ENCODE measurements at places on chromosomes 2 and 18.

DNA sequence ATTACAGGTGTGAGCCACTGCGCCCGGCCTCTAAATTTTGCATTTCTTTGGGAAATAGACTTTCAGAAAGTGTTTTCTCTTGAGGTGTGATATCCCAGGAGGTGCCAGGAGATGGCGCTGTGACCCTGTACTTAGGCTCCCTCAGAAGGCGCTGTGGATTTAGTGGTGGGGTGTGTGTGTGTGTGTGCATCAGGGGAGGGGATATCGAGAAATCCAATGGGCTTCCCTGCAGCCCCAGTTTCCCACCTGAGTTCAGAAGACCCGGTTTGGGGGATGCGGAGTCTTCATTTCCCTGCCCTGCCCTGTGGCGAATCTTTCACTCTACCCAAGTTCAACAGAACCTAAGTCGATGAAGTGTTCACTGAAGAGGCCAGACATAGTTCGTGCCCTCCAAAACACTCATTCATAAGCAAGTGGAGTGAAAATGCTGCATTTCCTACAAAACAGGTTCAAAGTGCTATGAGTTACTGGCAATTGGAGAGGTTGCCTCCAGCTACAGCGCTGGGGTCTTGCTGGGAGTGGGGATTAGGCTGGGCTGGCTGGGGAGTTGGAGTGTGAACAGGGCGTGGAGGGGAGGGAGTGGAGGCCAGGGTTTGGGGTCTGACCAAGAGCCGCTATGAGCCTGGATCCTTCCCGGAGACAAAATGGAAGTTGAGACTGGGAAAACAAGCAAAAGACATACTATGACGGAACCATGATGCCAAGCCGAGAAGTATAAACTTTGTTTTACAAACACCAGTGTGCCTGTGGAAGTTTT is 6.5 kb upstream of the WNT6 start:
- peak; percentile 76 for DNase-seq

DNA sequence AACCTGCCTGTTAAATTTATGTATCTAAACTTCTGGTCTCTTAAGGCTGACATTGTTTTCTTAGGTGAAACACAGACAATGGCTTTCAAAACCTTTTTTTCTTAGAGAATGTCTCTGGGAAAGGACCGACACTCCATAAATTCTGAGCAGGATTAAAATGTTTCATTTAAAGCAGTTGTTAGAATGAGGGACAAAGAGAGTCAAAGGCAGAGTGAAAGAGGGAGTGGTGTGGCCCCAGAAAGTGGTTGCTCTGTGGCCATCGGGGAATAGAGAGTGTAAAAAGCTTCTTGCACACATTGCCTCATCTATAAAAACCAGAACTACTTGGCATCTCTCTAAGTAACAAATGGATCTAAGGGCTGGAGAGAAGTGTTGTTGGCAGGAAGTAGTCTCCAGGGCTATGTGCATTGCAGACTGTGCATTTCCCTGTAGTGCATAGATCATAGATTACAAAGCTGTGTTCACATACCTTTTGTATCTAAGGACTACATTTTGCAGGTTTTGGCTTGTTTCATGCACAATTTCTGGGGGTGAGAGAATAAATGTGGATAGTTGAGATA is 3.6 kb downstream of the RPRM start:
- DNase-seq = no peak

DNA sequence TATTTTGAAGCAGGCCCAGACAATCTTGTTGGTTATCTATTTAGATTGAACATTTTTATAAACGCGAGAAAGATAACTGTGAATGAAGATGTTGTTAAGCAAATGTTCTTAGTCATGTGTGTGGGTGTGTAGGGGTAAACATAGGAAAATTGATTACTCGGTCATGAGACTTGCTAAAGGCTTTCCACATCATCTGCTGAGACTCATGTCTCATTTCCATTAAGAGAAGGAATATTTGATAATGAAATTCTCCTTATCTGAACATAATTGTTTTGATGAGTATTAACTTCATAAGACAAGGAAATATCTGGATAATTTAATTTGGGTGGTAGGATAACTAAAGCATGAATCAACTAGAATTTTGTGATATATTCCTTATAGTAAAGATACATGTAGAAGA is 19.7 kb downstream of the CCDC102B start:
- no peak for DNase-seq

DNA sequence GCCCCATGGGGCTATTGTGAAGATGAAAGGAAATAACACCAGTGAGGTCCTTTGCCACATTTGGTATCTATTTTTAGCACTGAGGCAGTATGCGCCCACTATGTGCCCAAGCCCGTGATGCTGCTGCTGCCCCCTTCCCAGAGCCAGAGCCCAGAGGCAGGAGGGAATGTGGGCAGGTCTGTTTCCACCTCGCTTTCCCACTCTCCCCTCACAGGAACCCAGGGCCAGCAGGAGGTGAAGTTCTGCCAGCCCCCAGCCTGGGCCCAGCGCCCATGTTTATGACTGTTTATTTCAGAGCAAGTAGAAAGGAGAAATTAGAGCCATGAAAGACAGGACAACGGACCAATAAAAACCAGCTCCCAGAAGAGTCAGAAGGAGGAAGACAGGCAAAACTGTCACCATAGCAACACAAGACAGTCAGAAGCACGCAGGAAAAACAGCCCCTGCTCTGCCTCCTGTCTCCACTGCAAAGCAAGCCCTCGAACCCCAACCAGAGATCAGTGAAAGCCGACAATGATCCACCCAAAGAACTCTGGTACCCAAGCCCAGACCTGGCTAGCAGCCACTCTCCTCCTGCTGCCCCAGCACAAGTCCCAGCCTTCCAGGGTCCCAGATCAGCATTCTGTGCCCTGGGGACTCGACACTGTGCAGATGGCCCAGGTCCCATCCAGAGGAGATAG is 1.4 kb downstream of the CYRIA start:
- peak; percentile 36 for DNase-seq

DNA sequence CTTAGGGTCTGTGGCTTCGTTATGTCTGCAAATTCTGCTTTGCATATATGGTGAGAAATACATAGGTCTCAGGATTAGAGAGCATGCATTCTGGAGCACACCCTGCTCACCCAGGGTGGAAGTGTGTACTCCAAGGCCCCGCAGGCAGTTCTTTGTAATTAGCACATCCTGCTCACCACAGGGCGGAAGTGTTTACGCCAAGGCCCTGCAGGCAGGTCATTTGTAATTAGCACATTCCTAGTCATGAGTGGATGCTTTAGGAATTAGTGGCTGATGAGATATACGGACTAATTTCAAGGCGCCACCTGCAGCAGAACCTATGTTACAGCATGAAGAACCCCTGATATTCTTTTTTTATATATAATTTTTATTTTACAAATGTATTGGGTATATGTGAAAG is 4.2 kb downstream of the ALLC start:
- DNase-seq = no peak

DNA sequence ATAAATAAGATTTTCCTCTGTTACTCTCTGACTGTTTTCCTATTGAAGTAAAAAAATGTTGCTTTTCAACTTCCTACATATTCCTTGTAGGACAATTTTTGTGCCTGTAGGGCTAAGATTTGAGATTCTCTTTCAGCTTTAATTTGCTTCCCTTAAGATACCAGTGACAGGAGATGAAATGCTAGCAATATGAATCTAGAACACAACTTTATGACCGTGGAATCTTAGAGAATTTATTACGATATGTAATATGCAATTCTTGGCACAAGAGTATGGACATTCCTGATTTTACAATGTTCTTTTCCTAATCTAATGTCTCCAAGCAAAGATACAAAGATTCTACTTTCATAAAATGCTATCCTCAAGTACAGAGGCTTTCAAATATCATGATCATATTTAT is 180.9 kb downstream of the KCNE4 start:
- DNase-seq = no peak

DNA sequence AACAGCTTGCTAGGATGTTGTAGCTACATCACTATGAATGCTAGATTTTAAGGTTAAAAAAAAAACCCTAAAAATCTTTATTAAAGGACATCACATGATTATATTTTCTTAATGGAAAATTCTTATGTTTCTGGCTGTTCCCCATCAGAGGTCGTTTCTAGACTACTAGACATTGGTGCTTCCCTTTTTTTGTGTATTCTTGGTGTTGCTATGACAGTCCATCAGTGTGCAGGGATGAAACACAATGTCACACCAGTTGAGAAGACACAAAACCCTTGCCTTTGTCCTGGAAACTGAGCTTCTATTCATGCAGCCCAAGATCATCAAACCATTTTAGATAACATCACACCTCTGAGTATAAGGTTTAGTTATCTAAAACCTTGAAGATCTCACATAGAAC is 19.9 kb upstream of the TMEM131 start:
- no peak for DNase-seq

DNA sequence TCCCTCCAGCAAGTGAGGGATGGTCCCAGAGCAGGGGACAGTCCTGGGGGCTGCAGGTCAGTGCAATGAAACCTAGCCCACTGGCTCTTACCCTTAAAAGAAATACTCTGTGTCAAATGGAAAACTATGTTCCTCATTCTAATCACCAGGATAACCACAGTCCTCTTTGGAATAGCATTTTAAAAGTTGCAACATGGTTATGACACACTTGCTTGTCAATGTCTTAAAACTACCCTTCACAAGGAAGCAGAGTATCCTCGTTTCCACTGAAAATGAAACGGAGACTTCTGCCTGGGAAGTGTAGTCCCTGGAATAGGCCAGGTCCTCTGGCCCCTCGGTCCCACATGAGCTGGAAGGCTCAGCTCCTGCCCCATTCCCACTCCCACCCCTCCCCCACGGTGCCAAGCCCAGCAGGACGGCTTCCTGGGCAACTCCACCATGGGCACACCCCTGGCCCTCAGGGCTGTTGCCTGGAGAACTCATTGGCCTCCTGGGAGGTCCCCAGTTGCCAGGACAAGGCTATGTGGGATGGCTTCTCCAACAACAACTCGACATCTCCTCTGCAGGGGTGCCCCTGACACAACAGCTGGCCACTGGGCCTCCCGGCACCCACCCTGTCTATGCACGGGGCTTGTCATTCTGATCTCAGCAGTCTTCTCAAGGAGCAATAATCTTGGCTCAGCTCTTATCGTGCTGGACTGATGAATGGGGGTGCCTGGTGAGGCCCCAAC is 38.3 kb upstream of the ST3GAL5 start:
- no peak for DNase-seq
